ENCODE measurements at places on chromosomes 3 and 15.

- no peak for DNase-seq
These were observed 208.6 kb upstream of the PFN2 start for GRCh38 chr3:150179330-150179729.

GRCh38 chr3:28008235-28008634 lies 233.2 kb upstream of the CMC1 start:
- no peak for DNase-seq

GRCh38 chr3:52452570-52453221 lies 1.1 kb downstream of the TNNC1 start:
- DNase-seq = no peak

DNA sequence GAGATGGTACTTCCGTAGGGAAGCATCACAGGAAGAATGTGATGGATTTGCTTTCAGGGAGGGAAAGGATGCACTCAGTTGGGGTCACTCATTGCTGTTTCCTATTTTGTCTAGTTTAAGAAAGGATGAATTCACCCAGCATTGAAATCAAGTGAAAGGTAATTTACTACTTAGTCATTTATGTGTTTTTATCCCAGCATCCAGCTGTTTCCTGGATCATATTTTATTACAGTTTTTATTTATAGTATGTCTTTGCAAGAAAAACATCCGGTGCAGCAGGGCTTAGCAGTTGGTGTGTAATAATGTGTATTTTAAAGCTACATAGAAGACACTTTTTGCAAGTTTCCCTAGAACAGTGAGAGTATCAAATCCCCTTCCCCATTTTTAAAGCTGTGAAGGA lies 37.4 kb upstream of the GOLGA8B start:
- no peak for DNase-seq

DNA sequence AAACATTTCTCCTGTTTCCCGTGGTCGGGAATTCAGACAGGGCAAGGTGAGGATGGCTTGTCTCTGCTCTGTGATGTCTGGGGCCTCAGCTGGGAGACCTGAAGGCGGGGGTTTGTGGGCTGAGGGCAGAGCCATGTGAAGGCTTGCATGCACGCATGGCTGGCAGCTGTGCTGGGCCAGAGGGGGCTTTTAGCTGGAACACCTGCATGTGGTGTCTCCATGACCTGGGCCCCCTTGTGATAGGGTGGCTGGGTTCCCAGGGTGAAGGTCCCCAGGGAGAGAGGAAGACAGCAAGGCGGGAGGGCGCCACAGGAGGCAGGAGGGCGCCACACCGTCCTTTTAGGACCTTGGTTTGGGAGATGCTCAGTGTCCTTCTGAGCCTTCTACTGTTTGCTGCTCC lies 101.6 kb upstream of the PRR23E start:
- DNase-seq = no peak

GRCh38 chr15:35279811-35280210 lies 194.7 kb upstream of the NANOGP8 start:
- DNase-seq = no peak

DNA sequence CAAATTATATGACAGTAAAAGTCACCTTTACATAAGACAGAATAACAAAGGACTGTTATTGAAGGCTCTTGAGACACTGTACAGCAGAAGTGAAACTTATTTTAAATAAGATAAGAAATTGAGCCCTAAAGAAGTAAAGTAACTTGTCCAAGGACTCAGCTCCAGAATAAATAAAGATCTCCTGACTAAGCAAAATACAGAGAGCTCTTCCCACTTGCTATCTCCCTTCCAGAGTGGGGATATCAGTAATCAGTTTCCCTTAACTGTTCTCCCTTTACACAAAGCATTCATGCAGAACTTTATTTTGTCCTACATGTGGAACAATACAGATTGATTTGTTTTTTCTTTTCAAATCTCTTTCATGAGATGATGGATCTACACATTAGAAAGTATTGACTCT lies 129.5 kb upstream of the BHLHE40 start:
- no peak for DNase-seq

DNA sequence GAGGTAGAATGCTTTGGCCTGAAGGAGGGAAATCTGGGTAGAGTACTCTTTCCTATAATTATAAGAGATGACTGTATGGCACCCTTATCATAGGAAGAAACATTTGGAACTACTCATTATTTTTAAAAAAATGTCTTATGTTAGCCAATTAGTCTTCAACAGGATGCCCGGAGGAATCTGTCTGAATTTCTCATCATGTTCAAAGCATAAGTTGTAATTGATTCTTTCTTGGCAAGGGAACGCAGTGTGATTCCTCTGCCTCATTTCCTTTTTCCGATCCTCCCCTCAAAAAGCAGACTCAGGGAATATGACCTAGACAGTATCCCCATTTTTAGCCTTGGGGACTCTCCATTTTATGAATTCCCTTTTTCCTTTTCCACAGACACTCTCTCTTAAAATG lies 165.1 kb downstream of the IL5RA start:
- DNase-seq = no peak

DNA sequence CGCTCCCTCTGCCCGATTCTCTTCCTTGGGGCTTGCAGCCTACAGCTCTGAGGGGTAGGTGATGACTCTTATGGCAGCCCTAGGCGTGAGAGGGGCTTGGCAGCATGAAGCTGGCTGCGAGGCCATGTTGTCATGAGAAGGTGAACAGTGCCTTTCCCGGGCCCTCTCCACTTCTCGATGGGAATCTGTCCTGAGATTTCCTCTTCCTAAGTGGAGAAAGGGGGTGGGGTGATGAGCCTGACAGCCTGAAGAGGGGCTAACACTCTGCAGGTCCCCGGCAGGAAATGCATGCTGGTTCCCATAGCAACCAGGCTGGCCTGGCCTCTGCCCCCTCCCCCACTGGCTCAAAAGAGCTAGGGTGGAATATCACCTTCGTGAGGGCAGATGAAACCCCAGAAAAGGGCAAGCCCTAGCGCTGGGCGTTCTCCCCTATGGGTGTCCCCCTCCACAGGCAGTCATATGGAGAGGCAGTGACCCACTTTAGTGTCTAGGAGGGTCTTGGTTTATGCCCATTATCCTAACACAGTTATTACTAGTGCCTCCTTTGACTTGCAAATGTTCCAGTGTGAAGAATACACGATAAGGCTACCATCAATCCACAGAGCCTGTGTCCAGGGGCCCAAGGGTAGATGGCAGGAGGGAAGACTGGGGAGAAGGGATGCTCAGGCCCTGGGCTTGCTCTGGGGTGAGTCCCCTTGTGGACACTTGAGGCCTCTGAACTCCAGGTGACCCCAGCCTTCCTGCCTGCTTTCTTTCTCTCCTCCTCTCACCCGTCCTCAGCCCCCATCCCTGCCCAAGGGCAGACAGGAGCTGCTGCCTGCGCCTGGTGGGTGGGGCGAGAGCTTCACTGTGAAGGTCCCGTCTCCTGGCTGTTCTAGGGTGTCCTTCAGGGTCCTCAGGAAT lies 13.2 kb downstream of the EPHB3 start:
- DNase-seq = no peak

DNA sequence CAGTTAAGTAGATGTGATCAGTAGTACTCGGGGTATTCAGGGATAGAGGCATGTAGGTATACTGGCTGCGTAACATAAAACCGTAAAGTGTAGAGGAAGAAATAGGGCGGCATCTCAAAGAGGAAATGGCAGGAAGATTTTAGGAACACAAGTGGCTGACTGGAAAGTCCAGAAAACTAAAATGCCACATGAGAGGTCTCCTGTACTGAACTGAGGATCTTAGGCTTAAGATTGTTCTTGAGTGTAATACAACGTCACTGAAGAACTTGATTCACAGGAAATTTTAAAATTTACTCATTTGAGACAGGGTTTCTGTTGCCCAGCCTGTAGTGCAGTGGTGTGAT lies 2.3 kb upstream of the LMLN start:
- DNase-seq = no peak

DNA sequence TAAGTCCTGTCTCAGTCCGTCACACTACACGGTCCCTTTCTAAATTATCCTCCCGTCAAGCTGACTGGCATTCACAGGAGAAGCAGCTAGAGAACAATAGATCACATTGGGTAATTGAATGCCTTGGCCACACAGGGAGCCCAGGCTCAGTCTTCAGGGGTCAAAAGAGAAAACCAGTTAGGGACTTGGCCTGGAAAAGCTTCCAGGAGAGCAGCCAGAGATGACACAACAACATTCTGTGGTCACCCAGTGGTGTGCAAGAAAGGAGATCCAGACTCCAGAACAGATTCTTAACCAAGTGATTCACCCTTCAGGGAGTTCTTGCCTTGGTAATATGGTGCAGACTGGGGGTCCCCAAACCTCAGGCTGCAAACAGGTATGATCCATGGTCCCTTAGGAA lies 15.9 kb downstream of the ARHGAP31 start:
- DNase-seq = no peak

DNA sequence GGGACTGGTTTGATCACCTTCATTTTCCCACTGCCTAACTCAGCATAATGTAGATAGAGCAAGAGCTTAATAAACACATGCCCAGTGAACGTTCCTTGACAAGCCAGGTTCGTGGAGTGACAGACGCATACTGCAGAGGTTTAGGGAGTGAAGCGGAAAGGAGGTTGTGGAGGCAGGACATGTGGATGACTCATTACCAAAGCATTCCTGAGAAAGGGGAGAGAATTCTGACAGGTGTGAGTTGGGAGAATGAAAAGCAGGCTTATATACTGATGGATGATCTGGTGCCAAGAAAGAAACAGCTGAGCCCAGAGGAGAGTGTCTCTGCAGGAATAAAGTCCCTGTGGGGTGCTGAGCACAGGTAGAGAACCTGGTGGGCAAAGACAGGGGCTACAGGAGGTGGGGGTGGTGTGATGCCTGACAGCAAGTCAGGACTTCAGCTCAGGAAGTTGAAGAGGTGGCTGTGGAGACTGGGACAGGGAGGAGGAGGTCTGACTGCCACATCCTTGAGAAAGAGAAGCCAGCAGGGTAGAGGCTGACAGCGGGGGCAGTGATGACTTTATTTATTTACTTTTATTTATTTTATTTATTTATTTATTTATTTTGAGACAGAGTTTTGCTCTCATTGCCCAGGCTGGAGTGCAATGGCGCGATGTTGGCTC lies 2.4 kb upstream of the RPL29 start:
- DNase-seq = no peak

DNA sequence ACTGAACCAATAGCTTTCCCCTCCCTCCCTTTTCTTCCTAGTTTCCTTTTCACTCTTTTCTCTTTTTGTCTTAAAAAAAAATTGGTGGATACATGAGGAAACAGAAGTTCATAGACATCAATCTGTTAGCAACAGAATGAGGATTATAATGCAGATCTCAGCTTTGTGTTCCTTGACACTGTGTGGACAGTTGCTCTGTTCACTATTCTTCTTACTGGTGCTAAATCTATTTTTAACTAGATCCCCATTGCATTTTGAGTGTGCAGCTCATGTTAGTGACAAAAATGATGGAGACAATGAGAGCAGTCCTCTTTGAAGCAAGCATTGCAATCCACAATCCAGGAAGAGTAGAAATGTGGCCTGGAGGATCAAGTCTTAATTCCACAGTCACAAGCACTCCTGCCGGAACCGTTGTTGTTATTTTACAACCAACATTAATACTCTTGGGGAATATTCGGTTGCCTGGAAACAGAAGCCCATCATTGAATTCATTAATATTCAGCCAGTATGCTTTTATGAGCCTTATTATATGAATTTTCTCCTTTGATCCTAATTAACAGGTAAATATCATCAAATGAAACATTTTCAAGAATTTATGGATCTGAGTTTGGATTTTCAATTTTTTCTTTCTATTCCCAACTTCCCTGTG lies 1016.8 kb downstream of the NTRK3 start:
- DNase-seq = no peak

DNA sequence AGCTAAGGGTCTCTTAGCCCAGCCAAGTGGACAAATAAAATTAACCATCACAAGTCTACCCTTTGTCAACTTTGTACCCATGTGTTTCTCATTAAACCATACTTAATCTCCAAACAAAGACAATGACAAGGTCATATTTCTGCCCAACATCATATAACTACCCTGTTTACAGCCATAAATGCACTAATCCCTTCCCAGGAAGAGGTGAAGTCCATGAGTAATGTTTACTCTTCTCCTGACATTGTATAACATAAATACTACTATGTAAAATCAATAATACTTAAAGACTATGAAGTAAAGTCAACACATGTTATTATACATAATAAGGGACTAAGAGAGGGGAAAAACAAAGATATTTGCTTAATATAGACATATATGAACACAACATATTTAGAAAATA lies 38.5 kb upstream of the FAN1 start:
- no peak for DNase-seq

DNA sequence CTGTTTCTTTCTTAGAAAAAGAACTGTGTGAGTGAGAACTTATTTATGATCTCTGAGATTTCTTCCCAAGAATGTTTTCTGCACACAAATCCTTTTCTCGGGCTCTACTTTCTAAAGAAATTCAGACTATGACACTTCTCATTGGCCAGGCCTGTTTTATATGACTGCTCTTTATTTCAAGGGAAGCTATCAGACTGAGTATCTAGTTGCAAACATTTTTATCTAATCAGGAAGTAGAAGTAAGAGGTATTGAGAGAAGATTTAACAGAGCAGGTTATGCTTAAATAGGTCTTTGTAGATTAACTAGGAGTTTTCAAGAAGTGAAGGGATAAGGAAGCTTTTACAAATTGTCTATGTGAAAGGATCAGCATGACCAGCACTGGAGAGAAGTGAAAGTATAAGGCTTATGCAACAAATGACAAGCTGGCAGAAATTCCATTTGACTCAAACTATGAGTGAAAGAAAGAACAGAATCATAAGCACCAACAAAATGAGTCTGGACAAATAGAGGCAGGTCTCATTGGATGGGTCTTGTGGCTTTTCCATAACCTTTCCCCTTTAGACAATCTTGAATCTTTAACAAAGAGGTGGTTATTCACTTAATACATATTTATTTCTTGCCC lies 71.9 kb upstream of the CHL1 start:
- DNase-seq = no peak

GRCh38 chr3:3023111-3023745 lies 86.9 kb downstream of the IL5RA start:
- DNase-seq = no peak

GRCh38 chr3:87435926-87436620 lies 159.7 kb upstream of the POU1F1 start:
- no peak for DNase-seq

- no peak for DNase-seq
These were observed 67.8 kb downstream of the BDH1 start for GRCh38 chr3:197487911-197488391.

DNA sequence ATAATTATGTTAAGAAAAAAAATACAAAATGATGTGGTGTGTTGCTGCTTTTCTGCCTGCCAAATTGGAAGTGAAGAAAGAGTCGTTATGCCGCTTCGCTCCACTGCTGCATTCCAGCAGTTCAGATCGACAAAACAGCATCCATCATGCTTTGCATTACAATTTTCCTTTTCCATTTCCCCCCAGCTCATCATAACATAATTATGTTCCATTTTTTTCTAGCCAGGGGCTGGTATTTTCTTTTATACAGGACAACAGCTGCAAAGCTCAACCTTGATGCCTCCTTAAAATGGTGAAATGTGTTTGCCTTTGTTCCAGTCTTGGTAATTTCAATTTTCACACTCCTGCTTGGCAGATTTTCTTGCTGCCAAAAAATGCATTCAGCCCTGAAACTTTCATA lies 44.9 kb upstream of the KBTBD12 start:
- DNase-seq = no peak

- DNase-seq = no peak
These were observed 466 bp downstream of the IQSEC1 start for GRCh38 chr3:13072600-13073325.
